ENCODE measurements at places on chromosomes 1 and 21.

DNA sequence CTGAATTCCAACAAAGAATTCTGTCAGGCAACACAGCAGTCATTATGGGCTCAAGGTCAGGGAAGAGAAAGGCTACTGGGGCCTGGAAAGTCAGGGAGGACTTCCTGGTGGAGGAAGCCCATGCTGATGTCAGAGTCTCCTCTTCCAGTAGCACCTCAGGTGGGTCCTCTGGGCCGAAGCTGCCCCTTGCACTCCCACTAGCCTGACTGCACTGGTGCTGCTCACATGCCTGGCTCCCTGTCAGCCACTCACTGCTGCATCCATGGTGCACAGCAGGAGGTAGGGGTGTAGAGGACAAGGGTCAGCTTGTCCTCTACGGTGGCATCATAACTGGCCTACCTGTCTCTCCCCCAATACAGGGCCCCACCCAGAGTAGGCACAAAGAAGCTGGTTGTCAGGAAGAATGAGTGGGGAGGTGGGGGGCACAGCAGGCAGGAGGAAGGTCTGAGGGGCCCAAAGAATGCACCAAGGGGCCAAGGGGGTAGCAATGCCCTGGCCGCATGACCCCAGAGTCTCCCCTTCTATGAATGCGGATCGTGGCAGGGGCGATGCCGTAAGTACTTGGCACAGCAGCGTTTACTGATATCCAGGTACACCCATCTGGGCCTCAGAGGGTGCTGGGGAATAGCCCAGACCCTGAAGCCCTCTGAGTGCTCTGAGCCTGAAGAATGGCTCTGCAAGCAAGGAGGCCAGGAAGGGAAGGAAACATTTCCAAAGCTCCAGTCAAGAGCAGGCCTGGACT is 80.3 kb downstream of the GLIS1 start:
- DNase-seq = no peak

GRCh38 chr1:43878440-43878839 is 55.2 kb upstream of the ARTN start:
- no peak for DNase-seq

- DNase-seq = no peak
Measured at GRCh38 chr1:246139745-246140182, 367.3 kb downstream of the SMYD3 start.

DNA sequence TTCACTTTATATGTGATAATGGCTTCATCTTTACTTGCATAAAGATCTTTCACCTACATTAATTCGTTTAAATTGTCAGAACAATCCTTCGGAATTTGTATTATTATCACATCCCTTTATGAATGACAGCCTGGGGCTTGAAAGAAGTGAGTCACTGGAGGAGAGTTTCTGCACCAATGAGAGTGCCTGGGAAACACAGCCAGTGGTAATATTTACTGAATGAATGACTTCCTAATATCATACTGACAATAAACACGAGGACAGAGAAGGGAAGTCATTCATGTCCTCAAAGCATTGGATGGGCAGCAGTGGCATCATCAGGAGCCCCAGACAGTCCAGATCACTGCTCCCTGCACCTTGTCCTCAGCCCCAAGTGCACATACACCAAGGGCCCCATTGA is 40.7 kb upstream of the PDE4B start:
- no peak for DNase-seq

DNA sequence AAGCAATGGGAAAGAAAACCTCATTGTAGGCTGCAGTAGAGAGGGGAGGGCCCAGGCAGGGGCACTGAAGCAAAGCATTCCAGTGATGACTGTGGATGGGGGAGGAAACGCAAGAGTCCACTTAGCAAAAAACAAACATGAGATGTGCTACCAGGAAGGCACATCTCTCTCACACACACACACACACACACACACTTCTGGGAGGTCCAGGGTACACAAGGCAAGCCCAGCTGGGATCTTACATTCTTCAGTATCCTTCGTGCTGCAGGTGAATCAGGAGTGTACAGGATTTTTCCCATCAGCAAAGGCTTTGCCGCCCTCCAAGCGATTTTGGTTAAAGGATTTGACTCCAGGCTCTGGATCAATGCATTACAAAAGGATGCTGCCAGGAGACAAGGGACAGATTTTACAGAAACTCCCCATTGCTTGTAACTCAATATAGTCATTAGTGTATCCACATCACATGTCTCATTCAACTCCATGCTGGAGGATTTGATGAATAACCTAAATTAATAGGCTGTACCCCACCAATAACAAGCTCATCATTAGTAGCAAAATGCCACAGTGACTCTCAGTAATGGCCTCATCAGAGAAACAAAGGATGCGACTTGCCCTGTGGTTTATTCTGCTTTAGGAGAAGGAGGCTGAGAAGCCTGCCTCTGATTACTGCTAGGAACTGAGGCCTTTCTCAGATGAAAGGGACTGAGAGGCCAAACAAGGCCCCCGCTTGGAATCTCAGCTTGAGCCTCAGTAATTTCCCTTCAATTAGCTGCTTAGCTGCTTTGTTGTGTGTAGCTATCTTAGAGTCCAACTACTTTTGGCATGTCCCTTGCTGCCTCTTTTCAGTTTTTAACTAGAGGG is 41.6 kb downstream of the ABCA4 start:
- no peak for DNase-seq

- peak; percentile 50 for DNase-seq
Measured at GRCh38 chr1:174258148-174258550, 98.8 kb downstream of the RABGAP1L start.

GRCh38 chr1:212255705-212256307 is 29.4 kb upstream of the PPP2R5A start:
- no peak for DNase-seq

DNA sequence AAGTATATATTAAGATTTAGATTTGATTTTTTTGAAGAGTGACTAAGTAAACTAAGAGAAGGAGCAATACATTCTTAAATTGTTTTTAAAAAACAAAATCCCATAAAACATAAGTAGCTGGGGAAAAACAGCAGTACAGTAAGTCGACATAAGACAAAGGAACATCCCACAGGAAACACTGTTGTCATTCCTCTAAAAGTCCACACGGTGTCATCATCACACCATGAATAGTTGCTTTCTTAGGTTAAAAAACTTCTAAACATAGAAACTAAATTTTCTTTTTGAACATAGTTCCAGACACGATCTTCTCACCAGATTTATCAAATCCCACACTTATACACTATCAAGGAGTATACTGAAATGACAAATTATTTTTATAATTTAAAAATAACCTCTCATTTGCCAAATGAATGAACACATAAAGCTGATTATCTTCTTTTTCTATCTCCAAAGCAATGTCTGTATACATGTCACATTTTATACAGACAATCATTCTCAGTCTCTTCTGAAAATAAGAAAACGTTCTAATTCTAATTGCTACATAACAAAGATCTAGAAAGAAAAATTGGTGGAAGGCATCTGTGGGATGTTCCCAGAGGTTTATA is 15.8 kb downstream of the ODF2L start:
- peak; percentile 36 for DNase-seq

- DNase-seq = no peak
Measured at GRCh38 chr1:22851517-22851916, 121.1 kb downstream of the LACTBL1 start.

- DNase-seq = no peak
Measured at GRCh38 chr1:23922321-23922943, 9.3 kb upstream of the CNR2 start.

- DNase-seq = no peak
Measured at GRCh38 chr1:51214615-51215131, 21.4 kb upstream of the RNF11 start.

- no peak for DNase-seq
Measured at GRCh38 chr1:6554907-6555778, at the start of gene TAS1R1. Gene TAS1R1, plus strand, starts transcription at chr1:6555307. Its CDS starts 67 bp downstream, at chr1:6555374.

DNA sequence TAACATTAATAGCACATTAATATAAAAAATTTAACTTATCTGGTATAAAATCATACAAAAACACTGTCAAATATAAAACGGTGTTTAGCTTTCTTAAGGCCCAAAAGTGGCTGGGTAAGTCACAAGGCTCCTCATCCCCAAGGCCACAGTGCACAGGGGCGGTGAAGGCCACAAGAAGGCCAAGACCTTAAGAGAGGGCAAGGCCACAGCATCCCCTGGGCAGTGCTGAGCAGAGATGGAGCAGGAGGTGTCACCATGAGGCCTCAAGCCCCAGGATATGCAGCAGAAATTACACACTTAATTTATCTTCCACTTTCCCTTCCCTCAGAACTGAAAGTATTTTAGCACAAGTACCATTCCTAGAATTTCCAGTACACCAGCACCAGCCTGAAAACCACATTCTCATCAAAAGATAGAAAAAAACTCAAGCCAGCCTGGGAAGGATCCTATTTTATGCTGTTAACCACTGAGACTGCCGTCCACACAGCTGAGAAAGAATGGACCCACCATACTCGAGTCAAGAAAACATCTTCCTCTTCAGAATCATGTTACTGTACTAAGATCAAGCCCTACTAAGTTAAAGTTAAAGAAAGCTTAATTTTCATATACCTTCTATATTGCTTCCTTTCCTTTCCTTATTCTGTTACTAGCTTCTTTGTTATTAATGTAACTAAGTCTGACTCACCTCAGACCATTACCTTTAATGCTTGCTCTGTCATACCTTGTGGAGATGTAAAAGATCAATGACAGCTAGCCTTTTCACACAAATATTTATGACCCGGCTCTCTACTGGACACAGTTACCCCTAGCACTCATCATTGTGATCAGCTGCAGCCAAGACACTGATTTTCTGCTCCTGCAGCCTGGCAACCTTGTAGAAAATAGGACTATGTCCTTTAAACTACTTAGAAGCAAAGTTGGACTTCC is 26.4 kb upstream of the FMO1 start:
- no peak for DNase-seq
